ENCODE measurements at places on chromosomes 1 and 21. TPM values are rescaled to one million over a fixed set of nuclear protein-coding genes. Genes with fewer than 3 reads are reported as not detected.

DNA sequence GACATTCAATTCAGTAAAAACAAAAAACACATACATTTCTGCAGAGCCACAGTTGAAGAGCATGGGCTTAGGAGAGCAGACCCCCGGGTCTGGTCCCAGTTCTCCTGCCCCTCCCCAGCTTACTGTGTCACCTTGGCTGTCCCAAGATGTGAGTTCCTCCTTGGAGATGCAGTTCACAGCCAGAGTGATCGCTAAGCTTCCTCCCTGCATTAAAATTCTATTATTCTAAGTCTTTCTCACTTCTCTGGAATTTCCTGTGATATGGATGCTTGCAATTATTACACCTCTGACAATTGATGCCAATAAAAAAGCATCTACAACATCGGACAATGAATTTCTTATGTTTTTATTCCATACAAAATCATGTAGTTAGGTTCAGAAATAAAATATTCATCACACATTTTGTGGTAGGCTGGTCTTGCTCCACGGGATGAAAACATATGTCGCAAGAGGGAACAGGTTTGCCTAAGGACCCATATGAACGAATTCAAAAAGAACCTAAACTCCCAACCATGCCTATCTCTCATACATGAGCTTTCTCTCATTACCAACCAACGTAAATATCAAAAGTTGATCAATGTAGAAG lies 328.5 kb upstream of the RUNX1 start:
- peaks cover 4% of the 10 kb centered on the region for H3K4me1 ChIP-seq
- H3K4me3 ChIP-seq: no peak overlapping the region
- no peaks in the 10 kb centered on the region for H3K36me3 ChIP-seq
- DNase-seq: no peak
- H3K27ac ChIP-seq: no peak overlapping the region

DNA sequence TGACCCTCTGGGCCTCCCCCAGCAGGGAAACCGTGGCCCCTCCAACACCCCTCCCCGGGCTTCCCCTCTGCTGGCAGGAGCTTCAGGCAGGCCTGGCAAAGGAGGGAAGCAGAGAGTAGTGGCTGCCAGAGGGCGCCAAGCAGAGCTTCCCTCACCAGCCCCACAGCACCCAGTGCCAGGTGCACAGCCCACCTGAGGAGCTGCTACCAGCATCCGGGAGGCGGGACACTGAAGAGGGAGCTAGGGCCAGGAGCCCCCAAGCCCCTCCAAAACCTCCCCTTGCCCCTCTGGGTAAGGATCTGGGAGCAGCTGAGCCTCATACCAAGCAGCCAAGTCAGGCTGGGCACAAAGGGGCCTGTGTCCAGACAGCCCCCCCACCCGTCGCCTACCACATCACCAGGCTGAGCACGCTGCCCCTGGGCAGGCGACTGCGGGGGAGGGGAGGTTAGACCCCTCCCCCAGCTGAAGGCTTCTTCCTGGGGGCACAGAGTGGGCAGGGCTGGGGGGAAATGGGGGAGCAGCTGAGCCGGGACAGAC lies 19.6 kb downstream of the CCDC24 start:
- H3K36me3 ChIP-seq: no peaks in the 10 kb centered on the region
- H3K4me3 ChIP-seq: no peak overlapping the region
- DNase-seq: no peak
- H3K4me1 ChIP-seq: no peaks in the 10 kb centered on the region
- H3K27ac ChIP-seq: no peak overlapping the region

- H3K36me3 ChIP-seq: no peaks in the 10 kb centered on the region
- H3K4me1 ChIP-seq: peaks cover 19% of the 10 kb centered on the region
- no peak for DNase-seq
- H3K27me3 ChIP-seq: no peaks in the 10 kb centered on the region
- H3K4me3 ChIP-seq: peak overlapping the region; percentile 84
- no peak overlapping the region for H3K27ac ChIP-seq
Observed at GRCh38 chr1:42817440-42817767, 207 bp upstream of the SVBP start.

DNA sequence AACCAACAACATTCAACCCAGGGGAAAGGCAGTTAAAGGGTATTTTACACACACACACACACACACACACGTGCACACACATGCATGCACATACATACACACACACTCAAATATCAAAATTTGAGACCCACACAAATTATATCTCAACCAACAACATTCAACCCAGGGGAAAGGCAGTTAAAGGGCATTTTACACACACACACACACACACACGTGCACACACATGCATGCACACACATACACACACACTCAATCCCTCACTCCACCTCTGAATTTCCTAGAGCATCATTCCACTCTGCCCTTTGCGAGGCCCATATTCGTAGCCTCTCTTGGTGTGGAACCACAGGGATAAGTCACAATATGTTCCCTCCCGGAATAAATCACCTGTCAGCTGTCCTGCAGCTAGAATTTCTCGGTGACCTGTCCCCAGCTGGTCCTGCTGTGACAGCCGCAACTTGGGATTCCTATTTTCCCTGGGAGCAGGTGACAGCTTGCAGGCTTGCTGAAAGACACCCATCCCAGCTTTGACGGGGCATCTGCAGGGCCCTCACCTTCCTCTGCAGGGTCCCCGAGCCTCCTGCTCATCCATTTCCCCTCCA lies 122.7 kb downstream of the PSMG1 start:
- no peaks in the 10 kb centered on the region for H3K4me1 ChIP-seq
- H3K27me3 ChIP-seq: no peaks in the 10 kb centered on the region

CTSS gene
- total RNA-seq: not detected

ST6GALNAC3 gene
- 11.6 TPM for total RNA-seq

KCNJ9 gene
- 0.08 TPM for total RNA-seq
